ENCODE measurements at places on chromosomes 7 and 10.

DNA sequence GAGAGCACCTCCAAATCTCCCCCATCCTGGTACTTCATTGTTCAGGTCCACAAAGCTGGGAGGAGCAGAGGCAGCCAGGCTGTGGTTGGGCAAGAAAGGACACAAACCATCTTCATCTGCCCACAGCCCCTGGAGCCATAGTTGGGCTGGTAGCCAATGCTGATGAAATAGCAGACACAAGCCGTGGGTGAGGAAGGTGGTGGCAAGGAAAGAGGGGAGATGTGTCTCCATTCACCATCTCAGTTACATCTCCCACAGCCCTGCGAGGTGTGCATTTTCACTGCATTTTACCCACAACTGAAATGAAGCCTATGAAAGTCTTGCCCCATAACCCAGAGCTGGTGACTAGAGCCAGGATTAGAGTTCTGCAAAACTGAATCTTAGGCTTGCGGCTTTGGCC, 35.0 kb downstream of the PIK3AP1 start:
- no peak for DNase-seq

DNA sequence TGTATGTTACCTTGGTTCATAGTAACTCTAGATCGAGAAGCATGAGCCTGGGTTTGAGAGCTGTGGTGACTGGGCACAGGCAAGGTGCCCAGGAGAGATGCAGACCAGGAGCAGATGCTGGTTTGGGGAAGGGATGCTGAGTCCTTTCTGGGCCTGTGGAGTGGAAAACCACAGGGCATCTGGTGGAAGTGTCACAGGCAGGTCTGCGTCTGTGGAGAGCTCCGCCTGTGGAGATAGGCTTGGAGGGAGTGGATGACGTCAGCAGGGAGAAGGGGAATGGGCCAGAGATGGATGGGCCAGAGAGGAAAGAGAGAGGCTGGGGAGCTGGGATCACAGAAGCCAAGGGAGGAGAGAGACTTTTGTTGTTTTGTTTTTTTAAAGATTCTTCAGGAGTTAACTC, 14.8 kb downstream of the CYP26A1 start:
- DNase-seq = no peak

- DNase-seq = no peak
Observed at GRCh38 chr10:29771376-29771775, 136.6 kb upstream of the SVIL start.

DNA sequence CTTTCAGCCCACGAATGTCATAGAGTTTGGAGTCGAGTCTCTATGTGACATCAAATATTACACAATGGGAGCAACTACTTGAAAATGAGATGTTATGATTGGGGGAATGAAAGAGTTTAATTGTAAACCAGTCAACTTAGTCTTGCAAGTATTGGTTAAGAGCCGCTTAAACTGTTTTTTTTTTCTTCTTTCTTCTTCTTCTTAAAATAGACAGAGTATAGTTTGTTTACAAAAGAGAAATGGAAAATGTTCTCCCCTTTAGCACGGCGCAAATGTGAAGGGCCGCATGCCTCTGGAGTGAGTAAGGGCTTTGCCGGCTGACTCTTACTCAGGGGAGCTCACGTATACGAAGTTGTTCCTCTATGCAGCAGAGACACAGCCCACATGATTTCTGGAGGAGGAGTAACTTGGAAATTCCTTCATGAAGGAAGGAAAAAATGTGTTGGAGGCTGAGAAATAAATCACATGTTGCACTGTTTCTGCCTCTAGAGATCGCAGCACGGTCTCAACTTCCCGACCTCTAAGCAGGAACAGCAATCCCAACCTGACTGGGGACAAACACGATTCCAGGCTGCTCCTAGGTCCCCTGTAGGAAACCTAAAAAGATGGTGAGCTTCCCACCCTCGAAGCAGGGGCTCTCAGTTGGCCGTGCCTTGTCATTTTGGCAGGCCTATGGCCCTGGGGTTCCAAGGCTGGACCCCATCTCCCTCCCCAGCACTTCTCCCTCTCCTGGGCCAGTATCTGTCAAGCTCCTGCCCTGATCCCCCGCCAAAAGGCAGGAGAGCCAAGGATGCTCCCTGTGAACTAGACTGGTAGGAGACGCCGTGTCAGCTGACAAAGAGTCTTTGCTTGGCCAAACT, 44.8 kb downstream of the MYOF start:
- DNase-seq = no peak

- no peak for DNase-seq
Observed at GRCh38 chr7:158023681-158024350, 563.8 kb downstream of the PTPRN2 start.

DNA sequence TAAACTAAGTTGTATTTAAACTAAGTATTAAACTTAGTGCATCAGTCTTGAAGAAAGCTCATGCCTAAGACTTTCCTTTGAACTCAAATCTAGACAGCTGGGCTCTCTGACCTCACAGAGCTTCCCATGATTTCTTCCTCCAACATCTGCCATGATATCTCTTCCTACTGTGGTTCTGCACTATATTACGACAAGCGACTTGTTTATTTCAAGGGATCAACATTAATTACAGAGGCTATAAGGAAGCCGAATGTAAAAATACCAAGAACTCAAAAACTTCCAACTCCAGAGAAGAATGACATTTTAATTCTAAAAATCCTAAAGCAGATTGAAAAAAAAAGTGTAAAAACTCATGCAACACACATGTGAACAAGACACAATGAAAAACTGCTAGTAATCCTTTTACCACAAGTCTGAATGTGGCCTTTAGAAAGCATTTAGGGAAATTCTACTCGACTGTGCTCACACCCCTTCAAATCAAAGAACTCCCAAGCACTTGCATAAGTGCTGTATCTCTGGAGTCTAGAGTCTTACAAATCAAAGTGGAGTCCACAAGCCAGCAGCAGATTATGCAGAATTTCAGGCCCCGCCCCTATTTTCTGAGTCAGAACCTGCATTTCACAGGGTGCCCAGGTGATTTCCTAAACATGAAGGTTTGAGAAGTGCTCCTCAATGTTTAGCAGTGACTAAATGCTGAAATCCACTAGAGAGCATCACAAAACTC, 22.7 kb upstream of the WASHC2A start:
- no peak for DNase-seq

- DNase-seq = no peak
Observed at GRCh38 chr10:44552726-44553125, 167.8 kb upstream of the CXCL12 start.

- no peak for DNase-seq
Observed at GRCh38 chr10:122232769-122233168, 38.3 kb upstream of the BTBD16 start.

GRCh38 chr7:138125598-138126111, 49.4 kb downstream of the AKR1D1 start:
- peak; percentile 2 for DNase-seq

- DNase-seq = no peak
Observed at GRCh38 chr7:71193099-71193810, 61.3 kb downstream of the GALNT17 start.

DNA sequence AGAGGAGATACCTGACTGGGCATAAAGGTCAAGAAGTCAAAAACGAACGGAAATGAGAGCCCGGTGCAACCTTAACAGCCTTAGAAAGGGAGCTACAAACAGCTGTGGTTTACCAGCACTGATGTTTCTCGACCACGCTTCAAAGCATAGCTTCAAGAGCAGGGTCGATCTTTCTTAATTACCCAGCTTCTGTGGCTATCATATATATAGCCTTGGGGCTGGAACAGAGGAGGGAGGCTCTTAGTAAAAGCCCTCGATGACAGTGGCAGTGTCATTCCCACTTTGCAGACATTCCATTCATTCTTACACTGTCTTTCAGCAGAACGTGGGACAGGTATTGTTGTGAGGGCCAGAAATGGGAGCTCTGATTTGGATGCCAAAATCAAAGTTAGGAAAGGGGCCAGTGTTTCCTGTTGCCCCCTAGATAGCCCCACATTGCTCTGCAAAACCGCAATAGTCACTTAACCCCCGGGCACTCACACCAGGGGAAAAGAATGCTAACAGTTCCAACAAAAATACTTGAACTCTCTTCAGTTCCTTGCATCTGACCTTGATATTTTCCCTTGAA, 141.5 kb downstream of the MTPAP start:
- no peak for DNase-seq

DNA sequence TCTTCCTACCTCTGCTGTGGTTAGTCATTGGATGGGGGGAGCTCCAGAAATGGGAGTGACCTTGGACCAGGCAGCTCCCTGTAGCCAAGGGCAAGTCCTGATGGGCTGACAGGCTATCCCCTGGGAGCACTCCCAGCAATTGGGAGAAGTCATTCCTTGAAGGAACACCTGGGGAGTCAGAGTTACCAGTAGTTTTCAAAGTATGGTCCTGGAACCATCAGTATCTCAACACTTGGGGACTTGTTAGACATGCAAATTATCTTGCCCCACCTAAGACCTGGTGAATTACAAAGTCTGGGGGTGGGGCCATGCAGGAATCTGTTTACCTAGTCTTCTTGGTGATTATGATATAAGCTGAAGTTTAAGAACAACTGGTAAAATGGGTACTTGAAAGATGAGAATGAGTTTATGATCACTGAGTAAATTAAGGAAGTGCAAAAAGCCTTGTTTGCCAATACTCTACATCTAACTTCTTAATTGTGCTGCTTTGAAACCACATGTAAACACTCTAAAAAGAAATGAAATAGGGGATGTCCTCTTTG, 287.3 kb upstream of the LRRN3 start:
- no peak for DNase-seq

- no peak for DNase-seq
Observed at GRCh38 chr10:21624951-21625350, 90.9 kb downstream of the MLLT10 start.

GRCh38 chr7:42161719-42162118, 75.3 kb downstream of the GLI3 start:
- DNase-seq = no peak

GRCh38 chr7:137657476-137658189, 189.1 kb downstream of the DGKI start:
- no peak for DNase-seq

DNA sequence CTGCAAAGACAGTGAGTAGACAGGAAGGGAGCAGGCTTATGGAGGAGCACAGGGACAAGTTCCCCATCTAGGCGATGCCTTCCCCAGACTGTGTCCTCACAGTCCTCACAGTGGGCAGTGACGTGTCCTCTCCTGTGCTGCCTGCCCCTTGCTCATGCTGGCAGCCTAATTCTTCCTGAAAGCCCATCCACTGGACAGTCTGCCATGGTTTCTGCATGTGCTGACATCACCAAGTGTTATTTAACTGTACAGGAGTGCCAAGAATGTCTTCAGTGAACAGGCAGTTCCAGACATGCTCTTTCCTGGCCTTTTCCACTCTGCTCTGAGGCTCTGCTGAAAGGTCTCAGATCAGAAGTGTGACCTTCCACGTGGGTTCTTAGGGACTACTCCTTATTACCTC, 54.1 kb downstream of the ZNF248 start:
- DNase-seq = no peak

- DNase-seq = no peak
Observed at GRCh38 chr7:144720149-144720548, 115.7 kb downstream of the TPK1 start.

- DNase-seq = no peak
Observed at GRCh38 chr10:79586933-79587332, 23.8 kb upstream of the SFTPA1 start.

DNA sequence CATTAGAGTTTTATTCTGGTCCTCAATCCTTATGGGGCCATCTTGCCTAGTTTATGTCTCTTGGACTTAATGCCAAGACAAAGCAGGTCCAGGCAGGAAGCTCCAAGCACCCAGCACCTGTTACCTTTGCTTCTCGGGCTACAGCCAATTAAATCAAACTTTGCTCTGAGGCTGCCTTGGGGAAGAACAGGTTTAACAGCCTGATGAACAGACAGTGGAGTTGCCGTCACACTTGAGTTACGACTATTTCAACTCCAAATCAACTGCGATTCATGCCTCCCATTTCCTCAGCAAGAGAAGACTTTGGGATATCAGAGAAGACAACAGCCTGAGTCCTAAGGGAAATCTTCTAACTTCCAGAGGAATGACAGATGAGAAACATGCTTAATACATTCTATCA, 62.2 kb downstream of the XPNPEP1 start:
- no peak for DNase-seq

DNA sequence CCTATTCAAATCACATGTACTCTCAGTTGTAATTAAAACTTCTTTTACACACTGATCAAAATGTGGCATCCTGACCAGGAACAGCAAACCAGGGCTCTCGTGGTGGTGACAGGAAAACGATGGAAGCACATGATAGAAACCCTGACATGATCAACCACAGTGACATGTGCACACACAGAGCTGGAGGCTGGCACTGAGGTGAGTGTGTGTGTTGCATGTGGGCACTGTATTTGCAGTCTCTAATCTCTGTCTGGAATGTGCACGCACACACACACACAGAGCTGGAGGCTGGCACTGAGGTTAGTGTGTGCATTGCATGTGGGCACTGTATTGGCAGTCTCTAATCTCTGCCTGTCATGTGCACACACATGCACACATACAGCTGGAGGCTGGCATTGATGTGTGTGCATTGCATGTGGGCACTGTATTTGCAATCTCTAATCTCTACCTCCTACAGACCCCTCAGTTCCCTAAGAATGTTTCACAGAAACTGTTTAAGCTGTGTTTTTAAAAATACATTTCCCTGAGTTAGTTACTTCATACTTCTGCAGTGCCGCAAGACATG, 406.9 kb downstream of the SFMBT2 start:
- no peak for DNase-seq

- DNase-seq = peak; percentile 45
Observed at GRCh38 chr10:52256832-52257691, 57.0 kb upstream of the DKK1 start.

DNA sequence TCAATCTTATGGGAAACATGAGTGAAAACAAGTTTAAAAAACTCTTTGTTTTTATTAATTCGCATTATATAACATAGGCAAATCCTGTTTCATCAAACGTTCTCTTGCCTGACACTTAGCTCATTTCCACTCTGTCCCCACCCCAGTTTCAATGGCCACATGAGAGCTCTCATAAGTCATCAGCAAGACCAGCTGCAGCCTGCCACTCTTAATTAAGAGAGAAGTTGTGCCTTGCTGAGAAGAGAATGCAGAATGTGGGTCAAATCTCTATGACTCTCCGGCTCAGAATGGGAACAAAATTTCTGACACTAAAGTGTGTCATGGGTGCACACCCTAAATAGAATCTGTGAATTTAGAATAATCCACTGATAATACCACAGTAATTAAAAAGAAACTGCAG, 39.6 kb downstream of the ASAH2 start:
- no peak for DNase-seq

- no peak for DNase-seq
Observed at GRCh38 chr10:31958856-31959255, 30.2 kb upstream of the ARHGAP12 start.

DNA sequence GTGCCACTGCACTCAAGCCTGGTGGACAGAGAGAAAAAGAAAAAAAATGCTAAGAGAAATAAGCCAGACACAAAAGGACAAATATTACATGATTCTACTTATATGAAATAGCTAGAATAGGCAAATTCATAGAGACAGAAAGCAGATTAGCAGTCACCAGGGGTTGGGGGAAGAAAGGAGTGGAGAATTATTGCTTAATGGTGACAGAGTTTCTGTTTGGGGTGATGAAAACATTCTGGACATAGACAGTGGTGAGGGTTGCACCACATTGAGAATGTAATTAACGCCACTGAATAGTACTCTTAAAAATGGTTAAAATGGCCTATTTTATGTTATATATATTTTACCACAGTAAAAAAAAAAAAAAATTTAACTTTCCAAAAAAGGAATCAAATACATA, 6.4 kb upstream of the NT5C2 start:
- DNase-seq = no peak

- DNase-seq = no peak
Observed at GRCh38 chr7:53358269-53358668, 322.8 kb downstream of the POM121L12 start.

- no peak for DNase-seq
Observed at GRCh38 chr7:129854401-129854800, 98.4 kb downstream of the UBE2H start.

Measured in GM12864 (cell line).